Fibroblast of mammary gland (primary cell): ENCODE measurements at places on chromosomes 3 and 15.
A peak's percentile ranks its signal among the peaks of the same experiment; 100 is the strongest.

GRCh38 chr15:76764004-76764403 lies 141.1 kb downstream of the SCAPER start:
- no peak for DNase-seq

DNA sequence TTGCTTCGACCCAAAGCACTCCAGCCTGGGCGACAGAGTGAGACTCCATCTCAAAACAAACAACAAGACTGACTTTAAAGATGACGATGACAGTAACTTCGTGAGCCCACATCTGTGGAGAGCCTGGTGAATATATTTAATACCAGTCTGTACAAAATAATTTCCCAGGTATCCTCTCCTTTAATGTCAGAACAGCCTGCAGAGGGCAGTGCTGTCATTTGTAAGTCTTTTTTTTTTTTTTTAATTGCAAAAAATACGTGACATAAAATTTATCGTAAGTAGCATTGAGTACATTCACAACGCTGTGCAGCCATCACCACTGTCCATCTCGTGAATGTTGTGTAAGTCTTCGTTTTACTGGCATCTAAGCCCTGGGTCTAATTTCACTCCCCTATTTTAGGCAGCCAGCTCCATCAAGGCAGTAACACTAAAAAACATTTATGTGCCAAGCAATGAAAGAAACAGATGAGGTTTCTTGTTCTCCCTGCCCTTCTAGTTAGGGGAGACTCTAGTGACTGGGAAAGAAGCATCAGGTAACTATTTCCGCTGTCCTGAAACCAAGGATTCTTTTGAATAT lies 1.4 kb downstream of the HTD2 start:
- DNase-seq, result peak; percentile 76

DNA sequence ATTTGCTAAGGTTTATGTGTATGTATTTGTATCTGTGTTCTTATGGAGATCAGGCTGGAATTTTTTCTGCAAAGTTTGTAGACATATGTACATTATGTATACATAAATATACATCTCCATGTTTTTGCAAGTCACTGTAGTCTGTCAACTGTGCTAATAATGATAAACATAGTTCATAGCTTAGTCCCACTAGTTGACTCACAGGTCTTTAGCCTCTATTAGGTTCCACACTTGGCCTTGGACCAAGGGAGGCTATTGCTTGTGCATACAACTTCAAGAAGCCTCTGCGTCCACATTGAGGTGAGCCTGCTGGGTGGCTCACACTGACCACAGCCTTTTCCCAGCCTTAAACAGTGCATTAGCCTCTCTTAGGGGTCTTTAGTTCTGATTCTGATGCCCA lies 243.8 kb upstream of the PEX5L start:
- DNase-seq, result peak; percentile 80

- DNase-seq, result peak; percentile 18
These were observed 580.0 kb downstream of the ZNF385D start for GRCh38 chr3:21170964-21171363.

- DNase-seq, result no peak
These were observed 207.1 kb downstream of the MEIS2 start for GRCh38 chr15:36893276-36893675.

GRCh38 chr3:195790901-195791300 lies 20.8 kb downstream of the MUC4 start:
- DNase-seq, result no peak
